ENCODE measurements at places on chromosomes 3 and 15. TPM values are rescaled to one million over a fixed set of nuclear protein-coding genes. Genes with fewer than 3 reads are reported as not detected.

Gene CCDC13
- 0.46 TPM for total RNA-seq

Gene LIPH
- total RNA-seq, result not detected

Gene SCG5
- total RNA-seq, result 2.5 TPM

Gene CHRNA5
- total RNA-seq, result 1.6 TPM

Gene UBA7
- total RNA-seq, result 207 TPM

Gene CA12
- not detected for total RNA-seq

Gene IMPG2
- 0.45 TPM for total RNA-seq

Gene ESYT3
- total RNA-seq, result 0.22 TPM

Gene SPATA12
- total RNA-seq, result not detected

Gene MORC1
- total RNA-seq, result not detected

Gene ZFAND6
- total RNA-seq, result 51.8 TPM

Gene SUMF1
- total RNA-seq, result 8.3 TPM

Gene IGF2BP2
- 0.24 TPM for total RNA-seq

Gene KNG1
- total RNA-seq, result not detected

Gene SCG3
- total RNA-seq, result not detected

Gene HYAL1
- total RNA-seq, result 0.24 TPM

Gene CFAP92
- 0.13 TPM for total RNA-seq

Gene GADL1
- not detected for total RNA-seq

Gene HAUS2
- total RNA-seq, result 31.5 TPM

Gene DAZL
- not detected for total RNA-seq

Gene RBMS3
- total RNA-seq, result 0.53 TPM

Gene BCL2A1
- 28.3 TPM for total RNA-seq

Gene CYP1A1
- total RNA-seq, result 6.0 TPM

Gene THRB
- not detected for total RNA-seq

Gene LRRK1
- 1.2 TPM for total RNA-seq

Gene TMEM40
- total RNA-seq, result not detected

Gene GRM2
- 4.1 TPM for total RNA-seq

Gene PODXL2
- 2.5 TPM for total RNA-seq

Gene CPNE4
- total RNA-seq, result not detected

Gene CXCR6
- total RNA-seq, result 1.7 TPM

Gene ASB14
- not detected for total RNA-seq

Gene RCCD1
- total RNA-seq, result 26.7 TPM

Gene PLA2G4B
- 15.9 TPM for total RNA-seq

Gene SENP8
- 1.4 TPM for total RNA-seq

Gene BDH1
- total RNA-seq, result 115 TPM

Gene ITIH3
- not detected for total RNA-seq

Gene ITIH1
- total RNA-seq, result not detected

Gene CYP8B1
- total RNA-seq, result not detected
